ENCODE measurements at places on chromosomes 1 and 21.
A peak's percentile ranks its signal among the peaks of the same experiment; 100 is the strongest.

GRCh38 chr1:228095938-228096337 lies 7.2 kb downstream of the C1orf35 start:
- DNase-seq: peak; percentile 12

- DNase-seq: no peak
Measured at GRCh38 chr1:87972811-87973210, 644.1 kb downstream of the LMO4 start.

- DNase-seq: peak; percentile 79
Measured at GRCh38 chr1:109161858-109162606, 48.1 kb downstream of the ELAPOR1 start.

- DNase-seq: no peak
Measured at GRCh38 chr1:77175230-77175844, 43.9 kb downstream of the PIGK start.

- DNase-seq: no peak
Measured at GRCh38 chr1:33849211-33849610, 14.7 kb upstream of the HMGB4 start.

DNA sequence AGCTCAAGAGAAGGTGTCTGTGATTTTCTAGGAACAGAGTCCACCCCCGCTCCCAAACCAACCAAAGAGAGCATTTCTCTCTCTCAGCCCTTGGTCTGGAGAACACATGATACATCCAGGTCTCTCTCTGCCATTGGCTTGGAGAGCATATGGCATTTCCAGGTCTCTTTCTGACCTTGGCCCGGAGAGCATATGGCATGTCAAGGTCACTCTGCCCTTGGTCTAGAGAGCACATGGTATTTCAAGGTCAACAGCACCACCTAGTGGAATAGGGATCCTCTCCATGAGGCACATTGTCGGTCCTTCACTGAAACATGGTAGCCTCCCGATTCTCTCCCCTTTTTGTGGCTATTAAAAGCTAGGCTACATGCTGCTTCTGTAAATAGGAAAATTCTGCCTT lies 437.7 kb upstream of the OLFM3 start:
- DNase-seq: no peak

DNA sequence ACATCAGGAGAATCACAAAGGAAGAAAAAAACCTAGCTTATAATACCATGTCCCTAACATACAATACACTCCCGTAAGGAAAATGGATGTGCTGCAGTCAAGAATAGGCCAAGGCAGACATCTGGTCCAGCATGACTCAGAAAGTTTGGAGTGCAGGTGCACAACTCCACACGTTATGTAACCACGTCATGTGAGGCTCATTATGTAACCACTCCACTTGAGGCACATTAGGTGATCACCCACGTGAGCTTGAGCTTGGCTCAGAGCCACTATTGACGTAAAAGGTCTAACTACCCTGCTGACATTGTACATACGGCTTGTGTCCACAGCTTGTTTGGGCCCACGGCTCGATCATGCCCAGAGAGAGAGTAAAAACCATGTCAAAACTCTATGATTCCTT lies 99.8 kb upstream of the C1orf21 start:
- no peak for DNase-seq

DNA sequence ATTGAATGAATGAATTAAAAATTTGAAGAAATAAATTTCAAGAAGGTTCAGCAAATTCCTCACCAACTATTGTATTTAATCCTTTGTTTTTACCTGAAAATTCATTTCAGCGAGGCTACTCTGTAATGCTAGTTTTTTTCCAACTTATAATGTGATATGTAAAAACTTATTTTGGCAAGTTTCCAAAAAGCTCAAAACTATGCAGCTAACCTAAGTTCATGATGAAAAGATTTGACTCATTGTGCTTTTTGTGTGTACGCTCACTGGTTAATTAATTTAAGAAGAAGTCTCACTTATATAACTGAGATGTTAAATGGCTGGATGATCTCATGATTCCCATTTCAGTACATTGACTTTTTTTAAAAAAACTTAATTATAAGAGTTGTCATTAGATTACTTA lies 196.0 kb upstream of the SAMSN1 start:
- no peak for DNase-seq

GRCh38 chr1:191752342-191752741 lies 405.9 kb upstream of the RGS18 start:
- no peak for DNase-seq

DNA sequence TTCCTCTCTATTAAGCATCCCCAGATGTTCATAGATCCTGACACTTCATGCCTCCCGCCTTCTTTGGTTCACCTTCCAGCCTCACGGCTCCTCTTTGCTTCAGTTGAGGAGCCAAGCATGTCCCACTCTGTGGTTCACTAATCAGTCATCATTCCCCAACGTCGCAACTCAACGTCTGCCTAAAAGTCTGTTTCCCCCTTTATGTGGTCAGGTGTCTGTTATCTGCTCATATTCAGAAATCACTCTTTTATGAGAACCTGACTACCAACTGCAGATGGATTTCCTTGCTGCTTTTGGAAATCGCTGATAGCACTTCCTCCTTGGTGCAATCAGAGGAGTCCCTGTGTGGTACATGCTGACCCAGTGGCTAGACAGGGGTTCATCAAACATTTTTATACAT lies 94.1 kb upstream of the VANGL1 start:
- no peak for DNase-seq

GRCh38 chr1:221672239-221672645 lies 69.6 kb downstream of the DUSP10 start:
- DNase-seq: no peak

GRCh38 chr21:29215709-29216108 lies 83.0 kb upstream of the BACH1 start:
- DNase-seq: no peak
